Neural crest cell (in vitro differentiated cells): ENCODE measurements at places on chromosomes 3 and 15.

- peak overlapping the region; percentile 96 for H3K4me3 ChIP-seq
- no peak for DNase-seq
- peaks cover 58% of the 10 kb centered on the region for H3K4me1 ChIP-seq
- no peak overlapping the region for H3K27ac ChIP-seq
- peaks cover 13% of the 10 kb centered on the region for H3K36me3 ChIP-seq
These were observed 3.5 kb downstream of the FEM1B start for GRCh38 chr15:68281008-68281407.

DNA sequence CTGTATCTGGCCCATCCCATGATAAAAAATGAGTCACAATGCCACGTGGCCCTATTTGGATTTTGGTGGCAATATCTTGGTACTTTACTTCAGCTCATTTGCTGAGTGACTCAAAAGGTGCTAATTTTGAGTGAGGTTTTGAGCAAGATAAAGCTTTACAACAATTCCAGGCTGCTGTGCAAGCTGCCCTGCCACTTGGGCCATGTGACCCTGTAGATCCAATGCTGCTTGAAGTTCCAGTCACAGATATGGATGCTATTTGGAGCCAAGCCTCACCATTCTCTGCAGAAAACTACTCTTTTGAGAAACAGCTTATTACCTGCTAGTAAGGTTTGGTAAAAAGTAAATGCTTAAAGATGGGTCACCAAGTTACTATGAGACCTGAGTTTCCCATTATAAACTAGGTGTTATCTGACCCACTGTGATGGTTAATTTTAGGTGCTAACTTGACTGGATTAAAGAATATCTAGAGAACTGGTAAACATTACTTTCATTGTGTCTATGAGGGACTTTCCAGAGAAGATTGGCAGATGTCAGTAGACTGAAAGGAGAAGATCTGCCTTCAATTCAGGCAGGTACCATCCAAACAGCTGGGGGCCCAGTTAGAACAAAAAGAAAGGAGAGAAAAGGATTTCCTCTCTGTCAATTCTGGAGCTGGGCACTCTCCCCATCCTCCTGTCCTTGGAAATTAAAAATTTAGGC is 1083.9 kb downstream of the DIPK2A start:
- DNase-seq: no peak
- H3K27ac ChIP-seq: no peak overlapping the region
- no peaks in the 10 kb centered on the region for H3K4me1 ChIP-seq
- H3K27me3 ChIP-seq: no peaks in the 10 kb centered on the region

- H3K27ac ChIP-seq: no peak overlapping the region
- H3K4me3 ChIP-seq: no peak overlapping the region
- DNase-seq: no peak
- peaks cover 14% of the 10 kb centered on the region for H3K4me1 ChIP-seq
These were observed 88.8 kb downstream of the EPHB1 start for GRCh38 chr3:134883697-134884385.

- peaks cover 28% of the 10 kb centered on the region for H3K27me3 ChIP-seq
- no peak for DNase-seq
- H3K27ac ChIP-seq: no peak overlapping the region
- no peaks in the 10 kb centered on the region for H3K36me3 ChIP-seq
These were observed 10.6 kb downstream of the TRH start for GRCh38 chr3:129985113-129985512.

- DNase-seq: no peak
- H3K4me1 ChIP-seq: peaks cover 48% of the 10 kb centered on the region
- peak overlapping the region; percentile 78 for H3K27ac ChIP-seq
- H3K27me3 ChIP-seq: no peaks in the 10 kb centered on the region
These were observed 175.8 kb upstream of the P2RY1 start for GRCh38 chr3:152658977-152659720.

- no peaks in the 10 kb centered on the region for H3K27me3 ChIP-seq
- no peak for DNase-seq
- H3K36me3 ChIP-seq: no peaks in the 10 kb centered on the region
- no peak overlapping the region for H3K27ac ChIP-seq
- peaks cover 13% of the 10 kb centered on the region for H3K4me1 ChIP-seq
These were observed 27.5 kb downstream of the MELTF start for GRCh38 chr3:197001972-197002700.

GRCh38 chr15:70008697-70009290 is 88.9 kb downstream of the TLE3 start:
- no peaks in the 10 kb centered on the region for H3K27me3 ChIP-seq
- DNase-seq: no peak
- no peaks in the 10 kb centered on the region for H3K36me3 ChIP-seq
- peak overlapping the region; percentile 24 for H3K27ac ChIP-seq
- no peak overlapping the region for H3K4me3 ChIP-seq
- no peaks in the 10 kb centered on the region for H3K4me1 ChIP-seq

GRCh38 chr15:38714309-38715072 is 149.9 kb upstream of the RASGRP1 start:
- H3K4me1 ChIP-seq: no peaks in the 10 kb centered on the region
- no peaks in the 10 kb centered on the region for H3K27me3 ChIP-seq
- no peak for DNase-seq
- no peaks in the 10 kb centered on the region for H3K36me3 ChIP-seq
- no peak overlapping the region for H3K27ac ChIP-seq
- H3K4me3 ChIP-seq: no peak overlapping the region

- H3K36me3 ChIP-seq: peaks cover 8% of the 10 kb centered on the region
- no peak for DNase-seq
- H3K4me1 ChIP-seq: peaks cover 5% of the 10 kb centered on the region
- no peak overlapping the region for H3K4me3 ChIP-seq
These were observed 19.7 kb downstream of the RAB11A start for GRCh38 chr15:65888981-65889380.
